ENCODE measurements at places on chromosomes 6 and 20.

DNA sequence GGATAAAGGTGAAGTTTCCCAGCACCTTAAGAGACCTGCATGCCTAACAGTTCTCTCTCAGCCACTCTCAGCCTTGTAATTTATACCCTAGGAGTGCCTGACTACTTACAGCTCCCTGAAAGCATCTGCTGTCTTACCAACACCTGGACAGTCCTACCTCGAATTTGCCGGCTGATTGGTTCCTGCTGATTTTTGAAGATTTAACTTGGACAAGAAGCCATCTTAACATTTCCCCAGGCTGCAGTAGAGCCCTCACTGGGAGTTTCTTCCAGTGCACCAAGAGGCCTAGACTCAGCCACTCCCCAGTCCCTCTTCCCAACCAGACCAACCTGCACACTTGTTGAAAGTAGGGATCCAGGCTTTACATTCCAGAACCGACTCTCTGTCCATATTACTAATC, 174.5 kb downstream of the LINC00237 start:
- no peak for DNase-seq

- DNase-seq = no peak
Observed at GRCh38 chr20:47805951-47806350, 20.7 kb upstream of the SULF2 start.

DNA sequence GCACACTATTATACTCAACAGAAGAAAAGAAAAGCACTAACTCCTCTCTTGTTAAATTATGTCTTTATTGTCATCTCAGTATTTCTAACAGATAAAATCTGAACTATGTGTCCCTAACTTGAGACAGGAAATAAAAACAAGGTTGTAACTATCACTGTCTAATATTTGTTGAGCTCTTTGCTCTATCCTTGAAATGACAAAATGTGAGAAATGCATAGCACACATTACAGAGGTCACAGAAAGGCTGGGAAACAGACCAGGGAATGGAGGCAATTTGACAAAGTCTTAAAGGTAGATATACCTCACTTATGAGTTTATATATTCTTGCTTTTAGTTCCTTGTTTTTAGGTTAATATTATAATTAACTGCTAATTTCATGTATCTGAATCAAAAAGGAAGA, 102.4 kb upstream of the MAP7 start:
- no peak for DNase-seq

DNA sequence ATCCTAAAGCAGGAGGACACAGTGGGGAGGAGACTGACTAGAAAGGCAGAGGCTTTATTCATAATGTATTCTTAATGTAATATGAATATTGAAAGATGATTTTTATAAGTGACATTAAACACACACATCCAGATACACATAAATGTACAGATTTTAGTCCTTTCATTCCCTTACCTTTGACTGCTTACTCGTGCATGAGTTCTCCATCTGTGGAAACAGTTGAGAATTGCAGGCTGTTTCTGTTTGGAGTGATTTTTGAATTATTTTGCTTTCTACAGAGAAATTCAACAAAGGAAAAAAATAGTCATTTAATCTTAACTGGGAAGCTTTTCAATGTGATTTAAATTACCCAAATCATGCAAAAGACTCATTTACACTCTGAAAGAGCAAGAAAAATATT, 136.5 kb downstream of the RIMS1 start:
- DNase-seq = no peak

DNA sequence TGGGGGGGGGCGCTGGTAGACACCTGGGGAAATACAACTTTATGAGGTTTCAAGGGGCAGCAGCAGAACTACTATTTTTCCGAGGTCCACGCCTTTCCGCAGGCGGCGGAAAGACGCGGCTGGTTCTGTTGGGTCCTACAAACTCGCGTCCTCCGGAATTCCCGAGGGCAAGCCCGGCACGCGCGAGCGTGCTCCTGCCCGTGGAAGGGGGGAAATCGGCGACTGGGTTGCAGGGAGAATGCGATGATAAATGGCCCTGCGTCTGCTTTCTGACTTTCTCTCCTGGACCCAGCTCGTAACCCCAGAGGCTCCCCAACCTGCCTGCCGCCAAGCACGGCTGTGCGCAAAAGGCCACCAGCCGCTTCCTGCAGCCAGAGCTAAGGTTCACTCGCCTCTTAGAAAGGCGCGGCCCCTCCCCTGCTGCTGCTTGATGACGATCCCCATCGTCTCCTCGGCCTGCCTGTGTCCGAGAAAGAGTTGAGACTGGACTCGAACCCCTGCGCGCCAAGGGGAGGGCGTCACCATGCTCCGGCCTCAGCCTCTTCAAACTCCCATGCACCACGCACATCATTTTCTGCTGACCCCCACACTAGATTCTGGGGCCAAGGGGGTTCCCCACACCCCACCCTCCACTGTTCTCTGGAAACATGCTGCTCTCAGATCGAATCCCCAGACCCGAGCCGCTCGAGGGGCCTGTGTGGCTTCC, 6.7 kb downstream of the FOXA2 start:
- no peak for DNase-seq

GRCh38 chr6:110356778-110357177, 1.4 kb downstream of the METTL24 start:
- no peak for DNase-seq

- no peak for DNase-seq
Observed at GRCh38 chr20:25499855-25500434, 85.4 kb downstream of the NINL start.

GRCh38 chr6:167736486-167737204, 90.1 kb upstream of the AFDN start:
- no peak for DNase-seq

DNA sequence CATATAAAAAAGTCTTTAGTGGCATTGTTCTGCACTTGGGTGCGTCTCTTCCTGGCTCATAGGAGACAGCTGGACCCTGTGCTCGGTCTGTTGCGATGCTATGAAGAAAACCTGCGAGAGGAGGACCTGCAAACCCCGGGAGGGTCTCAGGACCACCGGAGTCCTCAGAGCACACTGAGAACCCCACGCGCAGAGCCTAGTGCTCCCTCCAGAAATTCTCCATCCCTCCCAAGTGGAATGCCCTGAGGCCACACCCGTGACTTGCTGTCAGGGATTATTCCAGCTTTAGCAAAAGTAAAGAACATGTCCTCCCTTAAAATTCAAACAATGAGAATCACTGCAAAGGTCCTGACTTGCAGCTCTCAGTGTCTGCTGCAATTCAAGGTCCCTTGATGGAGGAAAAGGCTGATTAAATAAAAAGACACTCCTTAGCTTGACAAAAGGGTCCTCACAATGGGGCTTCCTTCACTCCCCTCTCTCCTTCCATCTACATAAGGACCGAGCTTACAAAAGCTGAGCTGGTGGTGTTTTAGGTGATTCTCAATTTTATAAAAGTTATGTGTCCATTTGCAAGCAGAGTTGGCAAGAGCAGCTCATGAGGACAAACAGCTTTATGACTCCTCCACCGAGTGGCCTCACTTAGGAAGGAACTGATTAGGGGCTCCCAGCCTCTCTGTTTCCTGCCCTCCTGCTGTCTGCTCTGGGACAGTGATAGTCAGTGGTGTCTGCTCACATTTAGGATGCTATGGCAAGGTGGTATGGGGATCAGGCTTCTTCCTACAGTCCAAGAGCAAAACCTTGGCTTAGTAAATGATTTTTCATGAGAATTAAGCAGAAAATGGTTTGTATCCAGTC, 97.0 kb downstream of the RAMACL start:
- DNase-seq = no peak

DNA sequence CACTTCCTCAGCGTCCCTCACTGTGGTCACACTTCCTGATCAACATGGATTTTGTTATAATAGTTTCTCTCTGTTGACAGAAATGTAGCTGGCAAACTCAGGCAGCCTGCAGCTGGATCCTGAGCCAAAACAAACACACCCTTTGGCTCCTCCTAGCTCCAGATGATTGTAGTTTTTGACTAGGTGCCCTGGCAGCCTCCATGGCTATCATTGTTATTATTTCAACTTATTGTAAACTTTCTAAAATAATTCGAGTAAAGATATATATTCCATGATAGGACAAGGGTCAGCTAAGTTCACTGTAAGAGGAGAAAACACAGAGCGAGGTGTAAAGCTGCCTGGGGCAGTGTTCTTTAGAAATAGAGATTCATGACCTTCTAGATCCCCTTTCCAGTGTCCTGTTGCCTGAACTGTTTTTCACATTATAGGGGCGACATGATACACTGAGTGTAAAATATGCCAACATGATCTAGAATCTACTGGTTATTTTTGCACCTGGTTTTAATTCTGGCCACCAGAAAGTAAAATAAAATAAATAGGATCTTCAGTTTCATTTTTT, 98.2 kb upstream of the HDGFL1 start:
- peak; percentile 3 for DNase-seq

All from SW480 (cell line).